ENCODE measurements at places on chromosomes 12 and 14.

GRCh38 chr12:79194595-79194994 is 330.0 kb downstream of the SYT1 start:
- no peak for DNase-seq

DNA sequence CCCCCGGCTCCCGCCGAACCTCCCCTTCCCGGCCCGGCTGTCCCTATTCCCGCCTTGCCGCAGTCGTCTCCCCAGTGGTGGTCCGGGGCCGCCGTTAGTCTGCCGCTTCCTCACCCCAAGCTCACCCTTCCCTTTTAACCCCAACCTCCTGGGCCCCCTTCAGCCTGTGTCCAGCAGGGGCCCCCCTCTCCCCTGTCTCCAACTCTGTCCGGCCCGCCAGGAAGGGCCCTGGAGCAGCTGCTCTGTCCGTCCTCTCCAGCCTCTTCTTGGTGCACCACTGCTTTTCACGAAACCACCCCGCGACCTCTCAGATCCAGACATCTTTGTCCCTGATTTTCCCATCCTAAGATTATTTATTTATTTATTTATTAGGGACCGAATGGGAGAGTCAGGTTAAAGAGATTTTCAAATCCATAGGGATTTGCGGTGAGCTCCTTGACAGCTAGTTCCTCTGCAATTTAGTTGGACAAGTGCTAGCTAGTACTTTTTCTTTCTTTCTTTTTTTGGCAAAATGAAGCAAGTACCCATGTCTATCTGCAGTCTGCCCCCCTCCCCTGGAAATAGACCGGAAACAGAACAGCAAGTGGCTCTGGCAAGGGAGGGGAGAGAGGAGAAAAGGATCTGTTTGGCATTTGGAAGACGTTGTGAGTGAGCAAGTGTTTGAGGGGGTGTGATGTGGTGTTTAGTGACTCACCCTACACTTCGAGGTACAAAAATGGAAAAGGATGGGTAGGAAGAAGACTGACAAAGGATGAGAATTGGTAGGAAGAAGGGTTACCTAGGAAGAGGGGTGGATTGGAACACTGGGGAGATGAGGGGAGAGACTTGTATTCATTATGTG is 632 bp downstream of the UBR7 start:
- DNase-seq, result peak; percentile 27

DNA sequence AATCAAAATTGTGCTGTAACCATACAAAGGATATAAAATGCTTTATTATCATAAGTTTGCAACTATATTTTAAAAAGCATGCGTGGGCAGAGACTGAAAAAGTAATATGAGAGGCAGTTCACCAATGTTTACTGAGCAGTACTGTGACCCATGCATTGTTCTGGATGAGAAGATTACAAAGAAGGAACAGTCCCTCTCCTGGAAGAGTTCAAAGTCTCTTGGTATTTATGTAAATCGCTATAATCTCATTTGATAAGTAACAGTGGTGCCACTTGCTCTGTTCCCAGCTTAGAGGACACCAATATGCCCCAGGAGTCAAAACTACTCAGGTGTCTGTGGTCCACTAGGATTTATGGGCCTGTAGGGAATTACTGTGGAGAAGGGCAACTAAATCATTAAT is 2.1 kb upstream of the CMAS start:
- no peak for DNase-seq

GRCh38 chr12:13270817-13271216 is 74.3 kb downstream of the EMP1 start:
- DNase-seq, result no peak
